ENCODE measurements at places on chromosomes 16 and 17. TPM values are rescaled to one million over a fixed set of nuclear protein-coding genes. Genes with fewer than 3 reads are reported as not detected.
A peak's percentile ranks its signal among the peaks of the same experiment; 100 is the strongest.

DNA sequence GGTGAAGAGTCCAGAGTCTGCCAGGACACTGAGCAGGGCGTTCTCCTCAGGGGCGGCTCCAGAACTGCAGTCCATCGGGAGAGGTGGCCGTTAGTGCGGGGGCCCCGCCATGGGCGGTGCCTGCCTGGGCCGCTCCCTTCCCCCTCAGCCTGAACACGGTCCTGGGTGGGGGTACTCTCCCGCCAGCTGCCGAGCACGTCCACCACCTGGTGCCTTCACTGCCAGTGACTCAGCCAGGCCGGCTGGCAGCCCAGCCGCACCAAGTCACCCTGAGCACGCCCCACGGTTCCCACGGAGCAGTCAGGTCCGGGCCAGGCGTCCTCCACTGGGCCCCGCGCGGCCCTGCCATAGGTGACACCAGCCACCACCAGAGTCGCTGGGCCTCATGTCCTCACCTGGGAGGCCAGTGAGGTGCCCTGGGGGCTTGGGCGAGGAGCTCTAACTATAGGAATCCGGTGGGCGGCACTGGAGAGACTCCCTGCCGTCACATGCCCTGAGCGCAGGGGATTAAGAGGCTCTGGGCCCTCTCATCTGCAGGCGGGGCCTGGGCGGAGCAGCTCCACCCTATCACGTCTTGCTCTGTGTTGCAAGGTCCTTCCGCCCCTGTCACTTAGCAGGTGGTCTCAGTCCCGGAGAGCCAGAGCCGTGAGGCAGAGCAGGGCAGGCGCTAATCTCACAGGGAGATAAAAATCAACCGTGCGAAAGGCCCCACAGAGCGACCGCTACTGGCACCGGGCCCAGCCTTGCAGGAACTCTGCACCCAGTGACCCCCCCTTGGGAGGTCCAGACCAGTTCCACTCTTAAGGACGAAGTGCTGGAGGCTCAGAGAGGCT, 14.3 kb downstream of the PIEZO1 start:
- DNase-seq, result peak; percentile 94

DNA sequence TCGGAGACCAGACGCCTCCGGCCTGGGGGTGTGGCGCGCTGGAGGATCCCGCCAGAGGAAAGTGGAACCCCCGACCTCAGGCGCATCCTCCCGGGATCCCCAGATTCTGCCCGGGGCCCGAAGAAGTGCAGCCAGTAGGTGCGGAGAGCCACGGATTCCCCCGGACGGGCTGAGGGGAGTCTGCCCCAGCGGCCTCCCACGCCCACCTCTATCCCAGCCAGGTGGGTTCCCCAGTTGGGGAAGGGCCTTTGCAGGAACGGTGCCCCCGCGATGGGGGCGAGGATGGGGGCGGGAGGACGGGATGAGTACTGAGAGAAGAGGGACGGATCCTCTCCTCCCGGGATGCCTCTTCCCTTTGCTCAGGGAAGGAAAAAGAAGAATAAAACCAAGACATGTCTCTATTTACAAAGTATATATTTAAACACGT, 5.1 kb downstream of the CBX8 start:
- no peak for DNase-seq

Gene OR1A1
- not detected for polyA plus RNA-seq

- no peak for DNase-seq
Measured at GRCh38 chr17:57481910-57482391, 225.6 kb downstream of the MSI2 start.

GRCh38 chr17:15490634-15491261, 23.3 kb upstream of the CDRT4 start:
- no peak for DNase-seq

- DNase-seq, result peak; percentile 64
Measured at GRCh38 chr16:324451-325334, 27.8 kb downstream of the AXIN1 start.

Gene HSPB9
- polyA plus RNA-seq, result 0.99 TPM

- DNase-seq, result no peak
Measured at GRCh38 chr17:66339561-66339960, 37.1 kb downstream of the PRKCA start.

- DNase-seq, result no peak
Measured at GRCh38 chr16:22272870-22273650, 24.1 kb upstream of the POLR3E start.

Gene ABCA5
- 19.0 TPM for polyA plus RNA-seq

DNA sequence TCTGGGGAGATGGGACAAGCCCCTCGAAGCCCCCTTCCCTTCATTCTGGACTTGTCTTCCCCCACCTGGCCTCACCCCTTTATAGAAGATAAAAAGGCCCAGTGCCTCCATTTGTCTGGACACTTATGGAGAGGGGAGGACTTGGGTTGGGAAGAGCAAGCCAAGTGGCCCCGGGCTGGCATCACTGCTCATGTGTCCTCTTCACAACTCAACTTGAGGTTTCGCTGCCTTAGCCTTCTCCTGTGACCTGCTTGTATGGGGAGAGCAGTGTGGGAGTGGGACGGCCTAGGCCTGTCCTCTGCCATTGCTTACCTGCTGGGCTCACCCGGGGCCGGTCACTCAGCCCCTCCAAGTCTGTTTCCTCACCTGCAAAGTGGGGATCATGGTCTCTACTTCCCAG, 1.4 kb downstream of the PAQR4 start:
- DNase-seq, result no peak

DNA sequence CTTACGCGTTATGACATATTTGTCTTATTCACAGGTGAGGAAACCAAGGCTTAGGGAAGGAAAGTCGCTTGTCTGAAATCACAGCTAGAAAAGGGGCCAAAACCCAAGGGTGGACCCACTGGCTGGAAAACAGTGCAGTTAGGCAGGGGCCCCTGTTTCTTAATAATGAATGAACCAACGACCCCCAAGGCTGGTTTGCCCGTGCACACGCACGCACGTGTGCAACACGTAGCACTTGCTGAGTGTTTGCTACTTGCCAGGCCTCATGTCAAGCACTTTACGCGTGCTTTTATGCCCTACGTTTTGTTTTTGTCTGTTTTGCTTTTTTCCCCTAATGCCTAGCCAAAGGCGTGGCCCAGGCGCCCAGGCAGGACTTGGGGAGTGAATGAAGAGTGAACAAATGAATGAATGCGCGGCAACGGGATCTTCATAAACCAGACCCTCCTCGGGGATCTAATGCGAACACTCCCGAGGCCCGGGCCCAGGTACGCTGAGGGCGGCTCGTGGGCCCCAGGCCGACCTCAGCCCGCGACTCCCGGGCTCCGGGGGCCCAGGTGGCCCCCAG, 571 bp upstream of the USP10 start:
- no peak for DNase-seq

Gene ZFP3
- polyA plus RNA-seq, result 3.4 TPM

DNA sequence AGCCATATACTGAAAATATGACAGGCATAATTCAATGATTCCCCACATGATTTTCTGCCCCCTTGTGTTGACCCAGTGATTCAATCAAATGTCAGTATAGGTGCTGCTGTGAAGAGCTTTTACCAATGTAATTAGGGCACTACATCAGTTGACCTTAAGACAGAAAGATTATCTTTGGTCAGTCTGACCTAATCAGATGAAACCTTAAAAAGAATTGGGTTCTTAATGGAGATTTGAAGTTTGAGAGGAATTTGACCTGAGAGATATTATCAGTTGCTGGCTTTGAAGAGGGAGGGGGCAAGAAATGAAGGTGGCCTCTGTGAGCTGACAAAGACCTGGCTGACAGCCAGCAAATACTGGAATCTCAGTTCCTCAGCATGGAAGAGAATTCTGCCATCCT, 358.7 kb upstream of the CA10 start:
- DNase-seq, result no peak

Gene TRIM72
- polyA plus RNA-seq, result 0.11 TPM

GRCh38 chr16:85757341-85757822, 6.5 kb upstream of the C16orf74 start:
- DNase-seq, result no peak

- DNase-seq, result peak; percentile 72
Measured at GRCh38 chr16:51834133-51834532, 683.1 kb upstream of the SALL1 start.

Gene SRCIN1
- 0.34 TPM for polyA plus RNA-seq

Gene CCDC78
- 1.3 TPM for polyA plus RNA-seq

DNA sequence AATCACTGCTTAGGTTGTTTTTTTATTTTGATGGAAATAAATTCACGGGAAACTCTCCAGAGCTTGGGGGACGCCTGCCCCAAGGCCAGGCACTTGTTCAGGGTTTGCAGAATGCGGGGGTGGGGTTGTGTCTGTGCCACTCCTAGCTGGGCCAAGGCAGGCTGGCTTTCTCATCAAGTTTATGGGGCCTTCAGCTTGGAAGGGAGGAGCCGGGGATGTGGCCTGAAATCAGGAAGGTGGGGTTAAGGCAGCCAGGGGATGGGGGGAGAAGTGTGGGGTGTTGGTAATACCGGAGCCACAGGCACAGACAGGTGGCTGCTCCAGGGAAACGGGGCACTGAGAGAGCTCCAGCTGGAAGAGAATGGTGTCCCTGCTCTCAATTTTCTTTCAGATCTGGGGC, 1.7 kb upstream of the CHAD start:
- DNase-seq, result peak; percentile 52

Gene CDC27
- polyA plus RNA-seq, result 18.2 TPM

Gene ARRB2
- polyA plus RNA-seq, result 32.8 TPM

- no peak for DNase-seq
Measured at GRCh38 chr16:56911771-56912571, 20.0 kb upstream of the HERPUD1 start.

GRCh38 chr17:32835291-32835761, 41.6 kb downstream of the MYO1D start:
- no peak for DNase-seq

Gene ZNF688
- 32.7 TPM for polyA plus RNA-seq

Gene ERCC4
- 2.0 TPM for polyA plus RNA-seq

Gene FBXL16
- 12.0 TPM for polyA plus RNA-seq
